ENCODE measurements at places on chromosomes 11 and 22. TPM values are rescaled to one million over a fixed set of nuclear protein-coding genes. Genes with fewer than 3 reads are reported as not detected.

The INSC gene
- total RNA-seq: not detected

The STK33 gene
- total RNA-seq: 16.4 TPM

The CLCF1 gene
- 18.0 TPM for total RNA-seq

The SULT4A1 gene
- total RNA-seq: not detected

The KCTD14 gene
- total RNA-seq: 3.6 TPM

The DEUP1 gene
- total RNA-seq: not detected

The RAB3IL1 gene
- 4.3 TPM for total RNA-seq

GRCh38 chr11:66856496-66857233, at the start of gene LRFN4:
LRFN4 (plus strand) TSS chr11:66857064; CDS start chr11:66857745, 681 bp downstream.
- DNase-seq: no peak
- no peaks in the 10 kb centered on the region for H3K27me3 ChIP-seq
- H3K27ac ChIP-seq: peak within 1 kb of the TSS; percentile 91
- no peaks in the 10 kb centered on the region for H3K36me3 ChIP-seq
- H3K4me1 ChIP-seq: peaks cover 8% of the 10 kb centered on the region

- DNase-seq: no peak
- H3K4me1 ChIP-seq: no peaks in the 10 kb centered on the region
- no peak overlapping the region for H3K4me3 ChIP-seq
- no peaks in the 10 kb centered on the region for H3K36me3 ChIP-seq
- no peak overlapping the region for H3K27ac ChIP-seq
Observed at GRCh38 chr22:19595532-19595931, 71.3 kb upstream of the CLDN5 start.

- H3K27ac ChIP-seq: peak overlapping the region; percentile 46
- DNase-seq: no peak
- peak overlapping the region; percentile 50 for H3K4me3 ChIP-seq
- H3K36me3 ChIP-seq: no peaks in the 10 kb centered on the region
Observed at GRCh38 chr11:2138068-2138430, 1.1 kb downstream of the IGF2 start.

DNA sequence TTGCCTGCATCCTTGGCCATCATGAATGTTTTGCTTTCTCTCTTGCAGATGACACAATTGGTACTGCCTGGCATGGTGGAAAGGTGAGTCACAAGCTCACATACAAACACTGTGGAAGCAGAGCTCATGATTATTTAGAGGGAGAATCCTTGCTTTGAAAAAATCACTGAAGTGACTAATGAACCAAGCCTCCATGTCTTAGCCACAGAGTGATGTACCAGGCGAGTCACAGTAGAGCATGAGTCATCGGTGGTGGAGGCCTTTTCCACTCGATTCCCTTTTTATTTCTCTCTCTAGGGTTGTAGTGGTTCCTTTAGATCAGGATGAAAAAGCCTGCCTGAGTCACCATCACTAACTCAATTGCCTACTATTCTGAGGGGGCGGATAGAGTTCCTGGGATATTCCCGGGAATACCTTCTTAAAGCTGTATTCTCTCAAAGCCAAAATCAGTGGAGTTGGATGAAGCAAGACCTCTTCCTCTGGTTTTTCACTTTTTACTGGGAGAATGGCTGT, 49.6 kb upstream of the ALKBH3 start:
- peaks cover 13% of the 10 kb centered on the region for H3K4me1 ChIP-seq
- no peak overlapping the region for H3K4me3 ChIP-seq
- H3K27me3 ChIP-seq: no peaks in the 10 kb centered on the region
- H3K36me3 ChIP-seq: no peaks in the 10 kb centered on the region
- no peak for DNase-seq
- peak overlapping the region; percentile 71 for H3K27ac ChIP-seq

GRCh38 chr11:115298300-115299012, 205.8 kb downstream of the CADM1 start:
- H3K4me1 ChIP-seq: no peaks in the 10 kb centered on the region
- H3K36me3 ChIP-seq: no peaks in the 10 kb centered on the region
- no peaks in the 10 kb centered on the region for H3K27me3 ChIP-seq
- no peak for DNase-seq

- peaks cover 43% of the 10 kb centered on the region for H3K4me1 ChIP-seq
- peak overlapping the region; percentile 10 for H3K27ac ChIP-seq
- no peaks in the 10 kb centered on the region for H3K36me3 ChIP-seq
- DNase-seq: peak; percentile 71
Observed at GRCh38 chr11:35082321-35083180, 56.4 kb upstream of the CD44 start.

GRCh38 chr11:46942172-46942571, 5.6 kb downstream of the CSTPP1 start:
- H3K4me3 ChIP-seq: no peak overlapping the region
- H3K27me3 ChIP-seq: no peaks in the 10 kb centered on the region
- H3K27ac ChIP-seq: no peak overlapping the region
- DNase-seq: no peak
- no peaks in the 10 kb centered on the region for H3K4me1 ChIP-seq

DNA sequence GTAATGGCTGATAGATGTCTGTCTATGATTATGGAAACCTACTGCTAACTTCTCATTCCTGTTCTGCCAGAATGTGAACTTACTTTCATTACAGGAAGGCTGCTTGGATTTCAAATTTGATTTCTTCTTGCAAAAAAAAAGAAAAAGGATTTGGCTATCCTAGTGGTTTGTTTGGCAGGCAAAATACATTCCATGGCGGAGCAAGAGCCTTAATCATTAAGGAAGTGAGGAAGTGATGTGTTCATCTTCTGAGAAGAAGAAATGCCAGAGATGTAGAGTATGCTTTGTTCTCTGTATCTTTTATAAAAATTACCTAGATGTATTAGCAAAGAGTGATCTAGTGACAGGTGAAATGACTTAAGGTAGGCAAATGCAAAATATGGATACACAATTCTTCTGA, 356.3 kb downstream of the SOX6 start:
- no peak overlapping the region for H3K27ac ChIP-seq
- H3K36me3 ChIP-seq: no peaks in the 10 kb centered on the region
- H3K4me1 ChIP-seq: peaks cover 20% of the 10 kb centered on the region

DNA sequence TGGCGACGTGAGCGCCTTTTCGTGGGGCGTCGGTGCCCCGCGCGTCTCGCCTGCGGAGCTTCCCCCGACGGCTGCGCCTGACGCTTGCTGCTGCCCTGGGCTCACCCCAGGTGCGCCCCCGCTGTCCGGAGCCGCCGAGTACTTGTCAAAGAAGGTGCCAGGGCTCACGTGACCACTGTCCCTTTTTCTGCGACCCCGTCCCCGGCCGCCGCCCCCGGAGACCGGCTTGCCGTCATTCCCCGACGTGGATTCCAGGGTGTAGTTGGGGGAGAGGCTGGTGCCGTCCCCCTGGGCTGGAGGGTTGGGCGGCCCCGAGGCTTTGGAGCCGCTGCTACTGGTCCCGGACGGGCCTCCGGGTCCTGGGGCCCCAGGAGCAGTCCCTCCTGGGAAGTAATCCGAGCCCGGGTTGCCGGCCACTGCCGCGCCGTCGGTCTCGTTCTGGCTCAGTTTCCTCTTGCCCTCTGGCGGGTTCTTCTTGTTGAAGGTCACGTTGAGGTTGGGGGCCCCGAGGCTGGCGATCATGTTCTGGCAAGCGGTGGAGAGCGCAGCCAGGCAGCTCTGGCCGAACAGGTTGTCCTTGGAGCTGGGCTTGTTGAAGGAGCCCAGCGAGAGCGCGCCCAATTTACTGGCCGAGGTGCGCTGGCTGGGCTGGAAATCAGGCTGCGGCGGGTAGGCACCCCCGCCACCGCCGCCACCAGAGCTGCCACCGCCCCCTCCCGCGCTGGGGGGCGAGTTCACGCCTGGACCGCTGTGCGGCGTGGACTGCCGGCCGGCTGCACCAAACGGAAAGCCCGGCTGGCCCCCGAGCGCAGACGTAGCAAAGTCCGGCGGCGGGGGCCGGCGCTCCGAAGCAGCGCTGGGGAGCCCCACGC, 3.8 kb downstream of the MN1 start:
- H3K27me3 ChIP-seq: no peaks in the 10 kb centered on the region
- no peak for DNase-seq
- peaks cover 9% of the 10 kb centered on the region for H3K36me3 ChIP-seq
- H3K27ac ChIP-seq: peak overlapping the region; percentile 96
- peaks cover 50% of the 10 kb centered on the region for H3K4me1 ChIP-seq
